Natural killer cell (primary cell): ENCODE measurements at places on chromosomes 4 and X. TPM values are rescaled to one million over a fixed set of nuclear protein-coding genes. Genes with fewer than 3 reads are reported as not detected.

DNA sequence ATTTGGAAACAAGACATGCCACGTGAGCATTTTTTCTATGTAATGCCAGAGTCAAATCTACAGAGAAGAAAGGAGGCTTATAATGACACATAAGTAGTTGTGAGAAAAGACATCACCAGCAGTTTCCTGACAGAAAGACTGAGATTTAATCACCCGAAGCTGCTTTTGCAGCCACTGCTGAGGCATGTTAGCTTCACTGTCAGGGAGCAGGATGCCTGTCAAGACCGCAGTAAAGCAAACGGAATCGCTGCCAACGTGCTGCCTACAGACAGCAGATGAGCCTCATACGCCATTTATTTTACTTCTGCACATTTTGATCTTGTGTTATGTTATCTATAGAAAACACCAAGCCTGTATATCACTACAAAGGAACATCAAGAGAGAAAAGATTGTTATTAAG is 68.7 kb upstream of the NDST3 start:
- no peak overlapping the region for H3K4me3 ChIP-seq
- no peaks in the 10 kb centered on the region for H3K36me3 ChIP-seq
- no peaks in the 10 kb centered on the region for H3K27me3 ChIP-seq
- no peaks in the 10 kb centered on the region for H3K4me1 ChIP-seq

- H3K36me3 ChIP-seq: no peaks in the 10 kb centered on the region
- H3K4me1 ChIP-seq: no peaks in the 10 kb centered on the region
- DNase-seq: no peak
- H3K27me3 ChIP-seq: no peaks in the 10 kb centered on the region
- no peak overlapping the region for H3K4me3 ChIP-seq
Measured at GRCh38 chrX:113048896-113049295, 208.3 kb upstream of the AMOT start.

DNA sequence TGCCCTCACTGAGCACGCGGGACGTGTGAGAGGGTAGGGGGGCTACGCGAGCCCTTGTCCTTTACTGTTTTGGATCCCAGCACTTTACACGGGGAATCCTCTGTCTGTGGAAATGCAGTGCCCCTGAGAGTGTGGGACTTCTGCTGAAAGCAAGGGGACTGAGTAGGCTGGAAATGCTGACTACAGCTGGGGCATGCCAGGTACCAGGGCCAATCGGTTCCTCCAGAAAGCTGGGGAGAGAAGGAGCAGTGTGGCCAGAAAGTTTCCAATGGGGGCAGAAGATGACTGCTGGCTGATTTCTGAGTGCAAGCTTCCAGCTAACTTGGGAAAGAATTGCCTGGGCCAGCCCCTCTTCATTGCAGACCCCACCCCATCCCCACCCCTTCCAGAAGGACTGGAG is 1.5 kb downstream of the NHSL2 start:
- H3K4me1 ChIP-seq: peaks cover 16% of the 10 kb centered on the region
- H3K27me3 ChIP-seq: peaks cover 5% of the 10 kb centered on the region
- DNase-seq: no peak
- no peak overlapping the region for H3K4me3 ChIP-seq

GRCh38 chrX:20118065-20118824 is 1.5 kb upstream of the MAP7D2 start:
- H3K27ac ChIP-seq: no peak overlapping the region
- H3K4me3 ChIP-seq: no peak overlapping the region
- no peaks in the 10 kb centered on the region for H3K36me3 ChIP-seq
- DNase-seq: no peak
- H3K4me1 ChIP-seq: peaks cover 4% of the 10 kb centered on the region

The NSUN7 gene
- total RNA-seq: 0.23 TPM
